HL-60 (cell line): ENCODE measurements at places on chromosomes 6 and 20.

GRCh38 chr6:132795461-132795860 is 3.0 kb downstream of the SLC18B1 start:
- DNase-seq = no peak

GRCh38 chr6:146363838-146364607 is 179.6 kb upstream of the RAB32 start:
- no peak for DNase-seq

DNA sequence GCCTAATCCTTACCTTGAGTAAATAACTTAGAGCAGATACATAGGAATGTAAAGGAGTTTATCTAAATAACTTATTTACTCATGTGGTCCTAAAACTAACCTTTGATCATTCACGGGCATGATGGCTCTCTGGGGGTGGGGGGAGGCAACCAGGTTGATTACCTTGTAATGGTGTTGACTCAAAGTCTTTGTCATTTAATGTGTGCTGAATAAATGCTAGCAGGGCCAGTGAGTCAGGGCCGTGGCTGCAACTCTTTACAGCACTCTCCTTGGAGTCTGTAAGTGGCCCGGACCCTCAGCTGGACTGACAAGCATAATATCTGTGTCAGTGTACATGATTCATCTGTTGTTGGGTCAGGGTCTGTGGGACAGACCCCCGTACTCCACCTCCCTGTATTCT is 203.0 kb downstream of the EPM2A start:
- DNase-seq = no peak

GRCh38 chr20:4053071-4053919 is 37.9 kb upstream of the RNF24 start:
- DNase-seq = no peak

DNA sequence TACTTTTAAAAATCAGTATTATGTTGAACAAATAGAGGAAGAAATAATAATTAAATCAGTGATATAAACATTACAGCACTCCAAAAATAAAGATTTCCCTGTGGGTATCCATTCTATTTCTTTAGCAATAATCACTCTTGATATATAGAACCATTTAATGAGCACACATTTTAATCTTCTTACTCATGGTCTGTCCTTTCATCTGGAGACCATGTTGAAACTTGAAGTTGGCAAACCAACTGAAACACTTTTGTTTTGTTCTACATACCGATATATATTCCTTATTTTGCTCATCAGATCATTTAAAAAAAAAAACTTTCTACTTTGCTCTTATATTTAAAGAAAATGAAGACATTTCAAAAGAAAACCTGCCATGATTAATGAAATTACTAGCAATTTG is 13.4 kb downstream of the C6orf58 start:
- no peak for DNase-seq

GRCh38 chr6:82084324-82084920 is 163.1 kb downstream of the IBTK start:
- DNase-seq = no peak
